ENCODE measurements at places on chromosomes 7 and 10.

DNA sequence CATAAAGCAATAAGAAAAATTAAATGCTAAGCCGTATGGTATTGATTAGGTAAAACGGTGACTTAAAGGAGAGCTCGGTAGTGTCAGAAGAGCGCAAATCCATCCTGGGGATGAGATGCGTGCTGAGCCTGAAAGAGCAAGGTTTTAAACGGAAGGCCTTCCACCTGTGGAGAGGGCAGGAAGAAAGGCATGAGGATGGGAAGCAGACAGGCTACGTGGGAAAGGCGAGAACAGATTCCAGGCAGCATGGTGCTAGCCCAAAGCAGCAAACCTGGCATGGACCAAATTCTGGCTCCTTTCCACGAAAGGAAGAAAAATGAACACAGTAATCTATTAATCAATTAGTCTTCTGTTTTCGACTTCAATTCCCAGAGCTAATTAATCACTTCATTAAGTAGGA lies 103.5 kb downstream of the HIPK2 start:
- DNase-seq: no peak

- DNase-seq: peak; percentile 84
Measured at GRCh38 chr10:102704915-102705314, 9.3 kb downstream of the ARL3 start.

DNA sequence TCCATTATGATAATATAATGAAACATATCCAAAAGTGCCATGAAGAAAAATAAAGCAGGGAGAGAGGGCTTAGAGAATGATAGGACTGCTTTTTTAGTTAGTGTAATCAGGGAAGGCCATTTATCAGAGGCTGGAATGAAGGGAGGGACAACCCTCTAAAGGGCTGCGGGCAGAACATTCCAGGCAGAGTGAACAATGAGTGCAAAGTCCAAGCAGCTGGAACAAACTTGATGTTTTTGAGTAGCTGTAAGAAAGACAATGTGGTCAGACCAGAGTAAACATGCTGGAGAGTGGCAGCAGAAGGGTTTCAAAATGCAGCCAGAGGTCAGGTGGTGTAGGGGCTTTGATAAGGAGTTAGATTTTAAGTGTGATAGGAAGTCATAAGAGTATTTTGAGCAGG lies 65.6 kb upstream of the CCDC6 start:
- DNase-seq: no peak

DNA sequence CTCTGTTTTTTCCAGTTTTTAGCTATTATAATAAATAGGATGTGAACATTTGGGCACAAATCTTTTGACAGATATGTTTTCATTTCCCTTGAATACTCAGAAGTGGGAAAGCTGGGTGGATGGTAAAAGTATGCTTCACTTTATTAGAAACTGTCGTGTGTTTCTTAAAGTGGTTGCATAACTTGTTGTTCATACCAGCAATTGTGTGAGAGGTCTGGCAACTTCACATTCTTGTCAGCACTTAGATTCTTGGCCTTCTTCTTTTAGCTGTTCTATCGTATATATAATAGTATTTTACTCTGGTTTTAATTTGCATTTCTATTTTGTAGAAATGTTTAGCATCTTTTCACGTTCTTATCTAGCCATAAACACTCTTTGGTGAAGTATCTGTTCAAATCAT lies 894.4 kb downstream of the KCNMA1 start:
- DNase-seq: peak; percentile 21

DNA sequence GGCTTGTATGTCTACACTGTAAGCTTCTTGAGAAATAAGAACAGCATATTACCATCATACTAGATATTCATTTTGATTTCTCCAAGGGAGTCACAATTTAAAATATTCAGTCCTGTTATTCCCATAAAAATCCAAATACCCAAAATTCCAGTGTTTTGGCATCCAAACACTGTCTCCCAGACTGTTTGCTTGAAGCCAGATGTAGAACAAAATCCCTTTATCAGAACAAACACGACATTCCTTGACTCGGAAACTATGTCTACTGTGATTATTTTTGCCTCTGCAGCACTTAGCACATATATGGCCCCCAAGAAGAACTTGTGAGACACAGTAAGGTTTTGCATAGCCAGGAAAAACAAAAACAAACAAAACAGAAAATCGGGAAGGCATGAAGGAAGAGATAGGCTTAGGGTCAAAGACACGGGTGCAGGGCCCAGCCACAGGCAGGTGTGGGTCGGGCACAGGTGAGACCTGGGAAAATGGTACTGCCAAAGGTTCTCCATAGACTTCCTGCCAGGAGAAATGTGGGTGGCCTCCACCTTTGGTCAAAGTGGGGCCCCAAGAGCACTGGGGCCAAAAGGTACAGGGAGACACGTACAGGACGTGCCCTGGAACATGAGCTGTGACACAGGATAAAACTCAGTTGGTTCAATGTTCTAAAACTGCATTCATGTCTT lies 36.5 kb downstream of the CPXM2 start:
- DNase-seq: peak; percentile 48

- no peak for DNase-seq
Measured at GRCh38 chr7:105768898-105769507, 107.4 kb downstream of the ATXN7L1 start.

- DNase-seq: no peak
Measured at GRCh38 chr7:73833251-73833919, 2.6 kb downstream of the CLDN4 start.

DNA sequence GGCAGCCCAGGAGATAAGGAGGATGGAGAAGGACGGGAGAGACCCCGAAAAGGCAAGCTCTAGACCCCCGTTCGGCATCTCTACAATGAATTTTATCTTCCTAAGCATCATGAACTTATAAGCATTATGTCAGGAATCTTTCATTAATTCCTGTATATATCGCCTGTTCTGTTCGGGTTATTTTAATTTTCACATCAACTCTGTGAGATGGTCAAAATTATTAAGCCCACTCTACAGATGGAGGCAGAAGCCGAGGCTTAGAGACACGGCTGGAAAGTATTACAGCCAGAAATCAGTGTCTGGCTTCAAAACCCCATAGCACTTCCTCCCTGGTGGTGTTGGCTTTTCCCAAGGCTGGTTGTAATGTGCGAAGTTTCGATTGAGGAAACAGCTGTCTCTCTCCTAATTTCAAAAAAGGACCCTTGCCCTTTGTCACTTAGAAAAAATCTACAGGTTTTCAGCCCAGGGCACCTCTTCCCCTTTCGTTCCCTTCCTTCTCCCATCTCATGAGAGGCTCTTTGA lies 1.5 kb upstream of the GRM8 start:
- DNase-seq: no peak

- peak; percentile 40 for DNase-seq
Measured at GRCh38 chr10:112524641-112525040, 77.6 kb downstream of the VTI1A start.

GRCh38 chr7:158505683-158506082 lies 81.9 kb downstream of the PTPRN2 start:
- DNase-seq: no peak

GRCh38 chr7:145212050-145212449 lies 376.2 kb upstream of the TPK1 start:
- DNase-seq: no peak

DNA sequence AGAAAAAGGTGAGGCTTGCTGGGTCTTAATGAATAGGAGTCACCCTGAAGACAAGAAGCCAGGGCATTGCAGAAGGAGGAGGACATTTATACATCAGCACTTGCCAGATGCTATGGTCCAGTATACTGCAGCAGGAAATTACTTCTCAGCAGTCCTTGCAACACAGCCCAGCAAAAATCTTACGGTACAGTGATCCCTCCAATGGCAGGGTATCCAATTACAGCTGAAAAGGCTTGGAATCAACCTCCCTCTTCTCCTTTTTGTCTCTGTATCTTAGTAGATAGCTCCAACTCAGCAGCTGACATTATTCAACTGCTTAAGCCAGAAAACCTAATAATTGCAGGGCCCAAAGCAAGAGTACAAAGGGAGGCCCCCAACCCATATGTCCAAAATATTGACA lies 128.3 kb upstream of the COBL start:
- DNase-seq: no peak

- no peak for DNase-seq
Measured at GRCh38 chr7:134176037-134176350, 48.9 kb downstream of the LRGUK start.

- no peak for DNase-seq
Measured at GRCh38 chr7:157780721-157781120, 443.9 kb downstream of the DNAJB6 start.

DNA sequence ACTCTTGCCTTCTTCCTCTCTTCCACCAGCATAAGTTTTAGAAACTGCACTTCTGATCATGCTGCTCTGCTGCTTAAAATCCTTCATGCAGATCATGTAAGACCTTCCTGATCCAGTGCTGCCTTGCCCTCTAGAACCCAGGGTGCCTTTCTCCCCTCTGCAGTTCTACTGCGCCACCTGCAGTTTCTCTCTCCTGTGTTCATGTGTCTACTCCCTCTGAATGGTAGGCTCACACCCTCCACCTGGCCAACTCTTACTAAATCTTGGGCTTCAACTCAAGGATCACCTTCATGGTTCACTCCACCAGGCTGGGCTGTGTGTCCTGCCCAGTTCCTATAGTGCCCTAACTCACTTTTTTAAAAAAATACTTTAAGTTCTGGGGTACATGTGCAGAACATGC lies 174.6 kb upstream of the ITGB1 start:
- DNase-seq: no peak

DNA sequence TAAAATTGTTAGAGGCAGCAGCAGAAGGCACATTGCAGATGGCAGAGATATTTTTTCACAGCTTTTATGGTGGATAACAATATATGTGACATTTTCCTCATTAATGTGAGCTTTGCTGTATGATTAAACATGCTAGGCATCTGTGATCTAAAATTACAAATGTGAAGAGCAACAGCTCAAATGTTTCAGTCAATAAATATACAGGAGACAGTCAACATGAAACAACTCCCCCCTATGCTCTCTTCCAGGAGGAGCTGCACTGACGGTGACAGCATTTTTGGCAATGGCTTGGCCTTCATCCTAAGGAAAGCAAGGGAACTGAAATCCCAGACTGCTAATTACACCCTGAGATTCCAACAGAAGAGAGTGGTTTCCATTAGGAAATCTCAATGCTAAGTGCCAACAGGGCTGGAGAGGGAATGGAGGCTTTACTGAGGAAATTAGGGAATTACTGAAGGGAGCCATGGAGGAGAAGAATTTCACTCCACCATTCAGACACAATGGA lies 51.4 kb upstream of the GRB10 start:
- DNase-seq: no peak

- no peak for DNase-seq
Measured at GRCh38 chr7:17940951-17941431, 697 bp upstream of the SNX13 start.

DNA sequence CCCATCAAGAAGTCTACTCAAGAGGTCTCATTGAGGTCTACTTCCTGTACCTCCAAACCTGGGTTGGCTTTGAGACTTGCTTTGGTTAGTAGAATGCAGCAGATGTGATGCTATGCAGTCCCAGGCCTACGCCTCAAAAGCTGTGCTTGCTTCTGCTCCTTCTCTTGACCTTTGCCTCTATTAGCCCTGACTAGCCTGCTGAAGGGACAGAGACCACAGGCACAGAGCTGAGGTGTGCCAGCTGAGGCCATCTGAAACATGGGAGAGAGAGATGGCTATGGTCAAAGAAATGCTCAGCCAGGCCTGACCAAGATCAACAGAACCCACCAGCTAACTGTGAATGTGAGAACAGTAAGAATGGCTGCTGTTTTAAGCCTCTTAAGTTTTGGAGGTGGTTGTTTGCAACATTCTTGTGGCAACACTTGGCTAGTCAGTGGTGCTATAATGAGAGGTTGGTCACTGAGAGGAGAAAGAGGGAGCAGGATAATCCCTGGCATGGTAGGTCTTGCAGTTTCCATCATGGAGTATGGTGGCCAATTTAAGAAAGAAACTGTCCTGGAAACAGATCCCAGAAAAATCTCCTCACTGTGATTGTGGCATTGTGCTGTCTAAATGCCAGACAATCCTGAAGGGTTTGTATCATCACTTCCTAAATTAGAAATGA lies 176.1 kb upstream of the PHYHIPL start:
- DNase-seq: no peak

DNA sequence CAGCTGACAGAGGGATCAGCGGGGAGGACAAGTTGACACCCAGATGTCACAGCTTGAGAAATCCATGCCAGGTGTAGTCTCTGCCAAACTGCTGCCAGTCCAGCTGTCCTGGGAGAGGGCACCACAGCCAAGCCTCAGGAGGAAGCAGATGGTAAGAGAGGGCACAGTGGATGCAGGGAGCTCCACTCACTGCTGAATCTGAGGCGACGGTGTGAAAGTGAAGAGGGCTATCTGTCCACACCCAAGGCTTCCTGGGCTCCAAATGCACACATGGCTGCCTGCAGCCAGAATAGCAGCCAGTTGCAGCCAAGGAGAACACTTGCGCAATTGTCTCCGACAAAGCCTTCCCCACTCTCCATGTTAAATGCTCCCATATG lies 502.4 kb downstream of the GRID1 start:
- DNase-seq: no peak

- DNase-seq: no peak
Measured at GRCh38 chr7:50339990-50340500, 35.5 kb downstream of the IKZF1 start.

DNA sequence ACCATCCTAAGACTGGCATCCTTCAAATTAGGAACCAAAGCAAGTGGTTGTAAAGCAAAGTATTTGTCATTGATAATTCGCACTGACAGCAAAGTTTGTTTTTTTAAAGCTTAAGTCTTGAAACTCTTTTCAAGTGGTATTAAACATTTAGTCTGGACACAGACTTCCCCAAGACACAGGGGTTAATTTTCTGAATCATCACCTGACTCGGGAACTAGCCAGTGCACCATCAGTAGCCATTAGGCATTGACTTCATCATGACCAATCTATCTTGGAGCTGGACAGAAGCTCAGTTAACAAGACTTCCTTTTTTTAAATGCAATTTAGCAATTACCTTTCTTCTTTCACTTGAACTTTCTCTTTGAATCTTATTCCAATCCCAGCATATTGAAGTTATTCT lies 210.6 kb downstream of the ZNF365 start:
- no peak for DNase-seq

- peak; percentile 27 for DNase-seq
Measured at GRCh38 chr7:151518105-151518946, 1.4 kb downstream of the RHEB start.

GRCh38 chr7:26533217-26533616 lies 241.6 kb downstream of the SNX10 start:
- no peak for DNase-seq

All from fibroblast of skin of scalp (primary cell).